Esophagus muscularis mucosa (tissue), 4 donors: ENCODE measurements at places on chromosomes 16 and 17. TPM values are rescaled to one million over a fixed set of nuclear protein-coding genes. Genes with fewer than 3 reads are reported as not detected.

DNA sequence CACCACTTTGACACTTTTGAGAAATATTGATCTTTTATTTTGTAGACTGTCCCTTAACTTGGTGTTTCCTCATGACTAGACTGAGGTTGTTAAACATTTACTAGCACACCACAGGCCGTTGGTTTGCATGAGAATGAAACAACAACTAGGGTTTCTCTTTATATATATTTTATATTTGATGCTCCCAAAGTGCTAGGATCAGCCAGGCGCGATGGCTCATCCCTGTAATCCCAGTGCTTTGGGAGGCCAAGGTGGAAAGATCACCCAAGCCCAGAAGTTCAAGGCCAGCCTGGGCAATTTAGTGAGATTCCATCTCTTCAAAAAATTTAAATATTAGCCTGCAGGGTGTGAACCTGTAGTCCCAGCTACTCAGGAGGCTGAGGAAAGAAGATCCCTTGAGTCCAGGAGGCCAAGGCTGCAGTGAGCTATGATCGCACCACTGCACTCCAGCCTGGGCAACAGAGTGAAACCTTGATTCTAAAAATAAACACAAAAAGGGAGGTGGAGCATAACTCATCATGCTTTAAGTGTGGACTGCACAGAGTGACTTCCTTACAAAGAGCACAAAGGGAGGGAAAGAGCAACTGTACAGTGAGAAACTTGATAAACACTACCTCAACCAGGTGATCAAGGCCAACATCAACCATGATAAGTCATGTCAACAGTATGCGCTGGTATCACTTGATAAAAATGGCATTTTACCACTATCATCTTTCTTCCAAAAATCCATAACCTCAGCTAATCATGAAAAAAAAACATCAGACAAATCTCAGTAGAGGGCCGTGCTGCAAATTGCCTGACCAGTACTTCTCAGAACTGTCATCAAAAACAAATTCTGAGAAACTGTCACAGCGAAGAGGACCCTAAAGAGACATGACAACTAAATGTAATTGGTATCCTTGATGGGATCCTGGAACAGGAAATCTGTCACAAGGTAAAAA is 72.8 kb upstream of the ATF7IP2 start:
- no peak for DNase-seq

DNA sequence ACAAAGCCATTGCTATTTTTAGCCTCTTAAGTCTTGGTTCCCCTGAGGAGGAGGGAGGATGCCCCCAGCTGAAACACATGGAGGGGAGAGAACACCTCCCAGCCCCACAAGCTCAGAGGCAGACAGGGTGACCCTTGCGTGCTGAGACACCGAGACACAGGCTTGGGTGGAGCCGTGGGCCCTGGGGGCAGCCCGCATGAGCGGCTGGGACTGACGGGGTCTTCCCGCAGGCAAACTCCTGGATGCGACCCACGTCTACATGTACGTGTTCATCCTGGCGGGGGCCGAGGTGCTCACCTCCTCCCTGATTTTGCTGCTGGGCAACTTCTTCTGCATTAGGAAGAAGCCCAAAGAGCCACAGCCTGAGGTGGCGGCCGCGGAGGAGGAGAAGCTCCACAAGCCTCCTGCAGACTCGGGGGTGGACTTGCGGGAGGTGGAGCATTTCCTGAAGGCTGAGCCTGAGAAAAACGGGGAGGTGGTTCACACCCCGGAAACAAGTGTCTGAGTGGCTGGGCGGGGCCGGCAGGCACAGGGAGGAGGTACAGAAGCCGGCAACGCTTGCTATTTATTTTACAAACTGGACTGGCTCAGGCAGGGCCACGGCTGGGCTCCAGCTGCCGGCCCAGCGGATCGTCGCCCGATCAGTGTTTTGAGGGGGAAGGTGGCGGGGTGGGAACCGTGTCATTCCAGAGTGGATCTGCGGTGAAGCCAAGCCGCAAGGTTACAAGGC is 9.8 kb downstream of the SLC16A3 start:
- no peak for DNase-seq

- DNase-seq, result no peak
Observed at GRCh38 chr16:73064212-73064993, 16.5 kb upstream of the ZFHX3 start.

GRCh38 chr17:78125138-78125913 is 3.2 kb downstream of the TMC6 start:
- DNase-seq, result no peak

- no peak for DNase-seq
Observed at GRCh38 chr17:2095536-2095910, 40.6 kb downstream of the HIC1 start.

HCRT gene
- total RNA-seq, result not detected

CTF1 gene
- 15.0 TPM for total RNA-seq

PSMD12 gene
- total RNA-seq, result 29.2 TPM
